Naive B cell (primary cell): ENCODE measurements at places on chromosomes 2 and 18. TPM values are rescaled to one million over a fixed set of nuclear protein-coding genes. Genes with fewer than 3 reads are reported as not detected.

DNA sequence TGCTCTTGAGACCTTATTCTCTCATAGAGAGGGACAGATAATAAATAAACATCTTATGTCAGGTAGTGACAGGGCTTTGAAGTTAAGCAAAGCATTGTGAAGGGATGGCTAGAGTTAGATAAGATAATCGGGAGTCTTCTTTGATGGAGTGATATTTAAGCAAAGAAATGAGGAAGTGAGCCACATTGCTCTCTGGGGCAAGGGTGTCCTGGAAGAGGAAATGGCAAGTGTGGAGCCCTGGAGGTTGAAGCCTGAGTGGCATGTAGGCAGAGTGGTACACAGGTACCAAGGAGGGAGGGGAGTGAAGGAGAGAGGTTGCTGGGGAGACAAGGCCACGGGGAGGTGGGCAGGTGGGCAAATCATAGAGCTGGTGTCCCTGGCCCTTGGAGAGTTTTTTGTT is 110.2 kb downstream of the CTAGE1 start:
- no peak for DNase-seq
- no peak overlapping the region for H3K4me3 ChIP-seq
- H3K4me1 ChIP-seq, result no peaks in the 10 kb centered on the region
- H3K36me3 ChIP-seq, result no peaks in the 10 kb centered on the region
- peaks cover 8% of the 10 kb centered on the region for H3K27me3 ChIP-seq
- no peak overlapping the region for H3K27ac ChIP-seq

DCAF17 gene
- polyA plus RNA-seq, result 20.1 TPM

DNA sequence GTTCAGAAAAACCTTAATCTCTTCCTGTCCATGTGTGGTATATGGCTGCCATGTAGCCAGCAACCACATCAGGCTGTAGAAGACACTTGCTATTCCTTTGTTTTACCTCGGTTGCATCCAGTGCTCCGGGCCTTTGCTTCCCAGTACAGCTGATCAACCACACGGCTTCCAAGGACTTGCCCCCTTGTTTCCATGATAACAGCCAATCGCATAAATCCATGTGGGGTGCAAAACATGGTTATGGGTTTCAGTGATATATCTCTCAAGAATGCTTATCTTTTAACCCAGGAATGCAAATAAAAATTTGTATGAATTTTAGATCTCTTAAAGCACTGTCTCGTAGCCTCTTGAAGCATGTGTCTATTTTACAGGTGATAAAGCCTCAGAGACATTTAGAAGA is 118.3 kb downstream of the MGAT5 start:
- peaks cover 42% of the 10 kb centered on the region for H3K4me1 ChIP-seq
- peaks cover 42% of the 10 kb centered on the region for H3K36me3 ChIP-seq
- H3K27ac ChIP-seq, result peak overlapping the region; percentile 31
- H3K4me3 ChIP-seq, result no peak overlapping the region

DNA sequence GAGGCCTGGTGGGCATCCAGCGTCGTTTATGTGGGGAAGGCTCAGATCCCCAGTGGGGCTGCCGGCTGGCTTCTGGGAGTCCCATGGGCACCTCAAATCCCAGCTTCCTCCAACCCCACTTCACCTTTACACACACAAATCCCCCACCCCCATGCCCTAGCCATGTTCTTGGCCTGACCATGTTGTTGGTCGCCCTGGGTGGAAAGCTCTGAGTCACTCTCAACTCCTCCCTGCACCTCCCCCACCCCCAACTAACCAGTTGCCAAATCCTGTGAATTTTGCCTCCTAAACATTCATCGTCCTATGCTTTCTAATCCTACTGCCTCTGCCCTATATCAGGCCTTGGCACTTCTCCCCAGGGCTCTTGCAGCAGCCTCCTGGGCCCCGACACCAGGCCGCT is 6.4 kb downstream of the TNS1 start:
- no peak overlapping the region for H3K27ac ChIP-seq
- H3K27me3 ChIP-seq, result peaks cover 4% of the 10 kb centered on the region
- no peaks in the 10 kb centered on the region for H3K4me1 ChIP-seq
- DNase-seq, result no peak
- no peaks in the 10 kb centered on the region for H3K36me3 ChIP-seq

GRCh38 chr18:48376406-48376805 is 32.8 kb downstream of the ZBTB7C start:
- H3K4me1 ChIP-seq, result no peaks in the 10 kb centered on the region
- H3K36me3 ChIP-seq, result no peaks in the 10 kb centered on the region
- H3K4me3 ChIP-seq, result no peak overlapping the region

RAD51AP2 gene
- not detected for polyA plus RNA-seq

- no peak overlapping the region for H3K4me3 ChIP-seq
- DNase-seq, result peak; percentile 36
- no peak overlapping the region for H3K27ac ChIP-seq
- H3K4me1 ChIP-seq, result no peaks in the 10 kb centered on the region
Observed at GRCh38 chr18:49510393-49511115, 23.5 kb upstream of the C18orf32 start.

- H3K4me1 ChIP-seq, result no peaks in the 10 kb centered on the region
- no peak for DNase-seq
- peaks cover 5% of the 10 kb centered on the region for H3K27me3 ChIP-seq
Observed at GRCh38 chr2:172311921-172312345, 115.5 kb upstream of the ITGA6 start.

DNA sequence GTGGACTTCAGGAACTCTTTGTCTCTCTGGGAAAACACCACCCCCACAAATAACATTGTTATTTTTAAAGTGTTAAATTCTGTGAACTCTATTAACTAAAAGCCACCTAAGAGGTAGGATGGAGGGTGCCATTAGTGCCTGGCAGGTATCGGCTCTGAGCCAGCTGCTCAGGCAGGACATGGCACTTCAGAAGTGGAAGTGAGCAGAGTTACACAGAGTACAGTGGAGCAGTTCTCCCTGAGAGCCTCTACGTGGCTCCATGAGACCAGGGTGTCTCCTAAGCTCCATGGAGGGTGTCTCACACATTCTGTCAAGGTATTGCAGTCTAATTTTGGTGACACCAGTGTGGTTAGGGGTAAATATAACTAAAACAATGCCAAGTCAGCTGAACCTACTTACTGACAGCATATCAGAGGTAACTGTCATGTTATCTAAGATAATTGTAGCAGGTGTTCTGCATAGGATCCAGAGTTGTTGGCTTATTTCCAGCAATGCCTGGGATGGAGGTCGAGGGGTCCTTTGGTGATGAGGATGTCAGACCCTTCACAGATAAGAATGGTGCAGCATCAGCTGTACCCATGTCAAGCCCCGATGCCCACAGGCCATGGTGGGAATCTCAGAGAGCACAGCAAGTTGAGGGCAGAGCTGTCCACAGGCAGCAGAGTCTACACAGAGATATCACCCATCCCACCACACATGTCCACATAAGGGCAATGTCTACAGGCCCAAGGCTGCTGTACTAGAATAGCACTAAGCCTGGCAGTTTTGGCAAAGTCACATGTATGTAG is 8.6 kb upstream of the MALL start:
- no peak overlapping the region for H3K27ac ChIP-seq
- no peak for DNase-seq
- H3K36me3 ChIP-seq, result no peaks in the 10 kb centered on the region

DNA sequence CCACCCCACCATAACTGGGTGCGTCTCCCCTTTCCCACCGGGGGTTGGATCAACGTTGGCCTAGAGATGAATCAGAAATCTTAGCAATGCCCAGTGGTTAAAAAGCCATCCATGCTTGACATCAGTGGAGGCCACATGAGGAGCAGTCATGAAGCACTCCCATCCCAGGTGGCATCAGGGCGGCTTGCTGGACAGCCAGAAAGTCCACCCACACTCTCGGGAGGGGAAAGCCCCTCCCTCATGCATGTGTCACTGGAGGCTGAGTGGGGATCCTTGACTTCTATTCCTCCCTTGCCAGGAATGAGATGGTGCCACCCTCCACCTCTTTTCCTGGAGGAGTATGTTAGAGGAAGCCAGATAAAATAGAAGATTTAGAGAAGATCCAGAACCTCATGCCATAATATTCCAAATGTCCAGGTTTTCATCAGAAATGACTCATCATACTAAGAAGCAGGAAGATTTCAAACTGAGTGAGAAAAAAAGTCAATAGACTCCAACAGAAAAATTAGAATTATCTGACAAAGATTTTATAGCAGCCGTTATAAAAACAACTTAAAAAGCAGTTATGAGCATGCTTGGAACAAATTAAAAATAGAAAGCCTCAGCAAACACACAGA is 507.1 kb upstream of the ID2 start:
- H3K4me1 ChIP-seq, result no peaks in the 10 kb centered on the region
- H3K27ac ChIP-seq, result no peak overlapping the region
- H3K36me3 ChIP-seq, result no peaks in the 10 kb centered on the region
- no peak for DNase-seq

GRCh38 chr2:20599001-20599600 is 51.8 kb downstream of the HS1BP3 start:
- H3K27ac ChIP-seq, result no peak overlapping the region
- no peak for DNase-seq
- no peaks in the 10 kb centered on the region for H3K36me3 ChIP-seq
- no peak overlapping the region for H3K4me3 ChIP-seq

DNA sequence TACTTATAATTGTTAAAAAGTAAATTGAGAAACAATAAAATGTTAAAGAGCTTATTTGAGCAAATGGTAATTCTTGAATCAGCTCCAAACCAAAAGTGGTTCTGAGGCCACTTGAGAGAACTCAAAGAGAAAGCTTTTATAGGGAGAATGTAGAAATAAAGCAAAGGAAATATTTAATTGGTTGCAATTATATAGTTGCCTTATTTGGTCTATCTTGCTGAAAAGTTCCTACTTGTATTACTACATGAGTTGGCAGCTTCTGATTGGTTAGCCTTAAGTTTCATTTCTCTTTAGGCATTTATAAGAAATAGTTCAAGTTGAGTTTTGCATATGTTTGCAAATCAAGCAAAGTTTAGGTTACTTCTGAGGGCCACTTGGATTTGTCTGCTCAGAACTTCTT is 38.1 kb downstream of the SCN2A start:
- peaks cover 9% of the 10 kb centered on the region for H3K27me3 ChIP-seq
- no peak for DNase-seq
- peaks cover 25% of the 10 kb centered on the region for H3K4me1 ChIP-seq
- H3K4me3 ChIP-seq, result no peak overlapping the region
- no peak overlapping the region for H3K27ac ChIP-seq

ESCO1 gene
- polyA plus RNA-seq, result 2.8 TPM

ANKRD29 gene
- polyA plus RNA-seq, result not detected

ALPI gene
- polyA plus RNA-seq, result not detected

HRH4 gene
- polyA plus RNA-seq, result not detected

CFAP210 gene
- polyA plus RNA-seq, result not detected
